ENCODE measurements at places on chromosomes 5 and 9. TPM values are rescaled to one million over a fixed set of nuclear protein-coding genes. Genes with fewer than 3 reads are reported as not detected.

GRCh38 chr9:19495186-19496028, 86.6 kb downstream of the ACER2 start:
- DNase-seq: no peak
- H3K4me1 ChIP-seq: no peaks in the 10 kb centered on the region
- H3K27ac ChIP-seq: no peak overlapping the region
- no peak overlapping the region for H3K4me3 ChIP-seq
- H3K36me3 ChIP-seq: no peaks in the 10 kb centered on the region

DNA sequence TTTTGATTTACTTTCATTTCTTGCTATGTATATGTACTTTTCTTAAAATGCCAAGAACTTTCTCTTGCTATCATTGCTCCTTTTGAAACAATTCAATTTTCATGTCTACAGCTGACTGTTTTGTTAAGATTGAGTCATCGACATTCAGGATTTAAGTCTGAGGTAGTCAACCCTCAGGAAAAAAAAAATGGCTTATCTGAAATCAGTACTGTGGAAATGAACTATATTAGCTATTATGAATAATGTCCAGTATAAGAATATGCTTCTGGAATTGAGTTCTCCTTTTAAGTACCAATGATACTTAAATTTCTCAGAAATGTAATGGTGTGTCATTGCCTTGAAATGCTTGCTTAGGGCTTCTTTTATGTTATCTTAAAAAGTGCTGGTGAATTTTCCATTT, 37.9 kb downstream of the TNFAIP8 start:
- H3K36me3 ChIP-seq: no peaks in the 10 kb centered on the region
- no peaks in the 10 kb centered on the region for H3K27me3 ChIP-seq
- no peak for DNase-seq
- no peak overlapping the region for H3K4me3 ChIP-seq
- no peaks in the 10 kb centered on the region for H3K4me1 ChIP-seq

GRCh38 chr9:89309608-89310474, 1.2 kb upstream of the CKS2 start:
- peak overlapping the region; percentile 98 for H3K27ac ChIP-seq
- peaks cover 2% of the 10 kb centered on the region for H3K36me3 ChIP-seq
- peak overlapping the region; percentile 75 for H3K4me3 ChIP-seq
- peaks cover 22% of the 10 kb centered on the region for H3K4me1 ChIP-seq
- peak; percentile 10 for DNase-seq

- H3K4me1 ChIP-seq: no peaks in the 10 kb centered on the region
- H3K27ac ChIP-seq: no peak overlapping the region
- DNase-seq: no peak
- H3K27me3 ChIP-seq: no peaks in the 10 kb centered on the region
These were observed 10.9 kb downstream of the SELENOP start for GRCh38 chr5:42800748-42801330.

GRCh38 chr9:16679327-16679821, 191.1 kb downstream of the BNC2 start:
- no peaks in the 10 kb centered on the region for H3K27me3 ChIP-seq
- H3K36me3 ChIP-seq: no peaks in the 10 kb centered on the region
- H3K4me3 ChIP-seq: no peak overlapping the region

DNA sequence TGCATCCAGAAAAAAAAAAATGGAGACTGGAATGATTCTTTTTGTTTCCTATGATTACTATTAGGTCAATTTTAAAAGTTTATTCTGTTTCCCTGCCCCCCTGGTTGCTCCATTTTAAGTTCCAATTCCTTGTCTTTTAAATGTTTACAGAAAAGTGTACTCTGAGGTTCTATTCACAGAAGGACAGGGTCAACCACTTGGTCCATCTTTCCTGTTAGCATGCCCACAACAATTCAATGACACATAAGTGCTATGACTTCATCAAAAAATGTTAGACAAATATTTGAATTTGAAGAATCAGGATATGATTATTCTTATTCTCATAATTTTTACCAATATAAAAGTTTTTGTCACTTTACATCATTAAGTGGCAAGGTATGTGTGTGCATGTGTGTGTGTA, 123.7 kb downstream of the PDE4D start:
- peaks cover 40% of the 10 kb centered on the region for H3K27me3 ChIP-seq
- no peak overlapping the region for H3K27ac ChIP-seq
- DNase-seq: no peak
- H3K4me1 ChIP-seq: peaks cover 7% of the 10 kb centered on the region
- H3K4me3 ChIP-seq: no peak overlapping the region

Gene GCNT4
- total RNA-seq: 0.25 TPM

Gene SH3GL2
- total RNA-seq: 1.2 TPM

Gene PPP2R2B
- total RNA-seq: 22.5 TPM
